ENCODE measurements at places on chromosomes 3 and 15.

GRCh38 chr3:9101286-9101685, 138.0 kb upstream of the RAD18 start:
- no peak for DNase-seq

DNA sequence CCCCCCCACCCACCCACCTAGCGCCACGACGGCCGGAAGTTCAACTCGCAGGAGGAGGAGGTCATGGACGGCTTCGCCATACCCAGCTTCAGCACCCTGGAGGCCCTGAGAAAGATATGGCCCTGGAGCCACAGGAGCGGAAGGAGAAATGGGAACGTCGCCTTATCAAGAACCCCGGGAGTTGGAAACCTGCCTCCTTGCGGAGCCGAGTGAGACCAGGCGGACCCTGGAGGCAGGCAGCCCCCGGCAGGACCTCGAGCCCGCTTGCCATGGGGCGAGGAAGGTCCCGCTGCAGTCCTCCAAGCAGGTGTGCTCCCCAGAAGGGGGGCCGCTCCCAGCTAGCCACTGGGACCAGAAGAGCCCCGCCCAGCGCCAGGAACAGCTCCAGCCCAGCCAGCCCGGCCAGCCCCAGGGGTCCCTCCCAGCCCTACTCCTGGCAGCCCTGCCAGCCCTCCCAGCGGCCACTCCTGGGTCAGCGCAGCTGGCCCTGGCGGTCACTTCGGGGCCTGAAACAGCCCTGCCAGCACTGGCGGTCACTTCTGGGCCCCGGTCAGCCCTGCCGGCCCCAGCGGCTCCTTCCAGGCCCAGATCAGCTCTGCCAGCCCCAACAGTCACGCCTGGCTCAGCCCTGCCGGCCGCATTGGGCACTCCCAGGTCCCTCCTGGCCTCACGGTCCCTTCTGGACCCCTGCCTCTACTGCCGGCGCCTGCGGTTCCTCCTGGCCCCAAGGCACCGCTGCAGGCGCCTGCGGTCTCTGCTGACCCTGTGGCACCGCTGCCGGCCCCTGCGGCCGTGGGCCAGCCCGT, 10.3 kb upstream of the ROPN1B start:
- no peak for DNase-seq

DNA sequence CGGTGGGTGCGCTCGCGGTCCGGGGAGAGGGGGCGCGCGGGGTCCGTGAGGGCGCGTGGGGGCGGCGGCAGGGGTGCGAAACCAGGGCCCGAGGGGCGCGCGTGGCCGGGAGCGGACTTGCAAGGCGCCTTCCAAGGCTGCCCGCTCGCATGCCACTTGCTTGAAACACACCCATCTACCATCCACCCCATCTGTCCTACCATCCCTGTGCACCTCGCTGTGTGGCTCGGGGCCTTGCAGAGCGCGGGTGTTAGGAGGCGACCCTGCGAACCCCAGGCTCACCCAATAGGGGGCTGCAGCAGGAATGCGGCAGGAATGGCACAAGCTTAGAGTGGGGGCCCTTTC, 240 bp downstream of the CFAP100 start:
- DNase-seq = no peak

DNA sequence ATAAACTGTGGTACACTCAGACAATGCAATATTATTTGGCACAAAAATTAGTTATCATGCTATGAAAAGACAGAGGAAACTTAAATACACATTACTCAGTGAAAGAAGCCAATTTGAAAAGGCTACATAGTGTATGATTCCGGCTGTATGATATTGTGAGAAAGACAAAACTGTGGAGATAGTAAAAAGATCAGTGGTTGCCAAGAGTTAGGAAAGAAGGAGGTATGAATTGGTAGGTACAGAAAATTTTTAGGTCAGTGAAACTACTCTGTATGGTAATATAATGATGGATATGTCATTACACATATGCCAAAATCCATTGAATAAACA, 458.8 kb upstream of the CBLB start:
- no peak for DNase-seq

DNA sequence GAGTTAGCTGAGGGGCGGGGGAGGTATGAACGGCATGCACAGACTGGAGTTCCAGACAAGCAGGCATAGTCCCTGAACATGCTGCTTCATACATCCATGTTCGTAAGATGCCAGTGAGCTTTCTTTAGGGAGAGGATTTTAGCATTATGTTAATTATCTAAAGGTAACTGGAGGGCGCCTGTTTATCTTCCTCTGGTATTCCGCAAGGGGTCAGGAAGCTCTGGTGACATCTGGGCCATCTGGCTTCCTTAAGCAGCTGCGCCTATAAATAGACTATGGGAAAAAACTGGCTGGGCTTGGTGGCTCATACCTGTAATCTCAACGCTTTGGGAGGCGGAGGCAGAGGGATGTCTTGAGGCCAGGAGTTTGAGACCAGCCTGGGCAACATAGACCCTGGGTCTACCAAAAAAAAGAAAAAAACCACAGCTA, 1.5 kb upstream of the FBXO22 start:
- no peak for DNase-seq

- DNase-seq = no peak
These were observed 44.5 kb downstream of the OXSM start for GRCh38 chr3:25834346-25834745.

GRCh38 chr15:58378241-58379085, 53.3 kb upstream of the LIPC start:
- no peak for DNase-seq

DNA sequence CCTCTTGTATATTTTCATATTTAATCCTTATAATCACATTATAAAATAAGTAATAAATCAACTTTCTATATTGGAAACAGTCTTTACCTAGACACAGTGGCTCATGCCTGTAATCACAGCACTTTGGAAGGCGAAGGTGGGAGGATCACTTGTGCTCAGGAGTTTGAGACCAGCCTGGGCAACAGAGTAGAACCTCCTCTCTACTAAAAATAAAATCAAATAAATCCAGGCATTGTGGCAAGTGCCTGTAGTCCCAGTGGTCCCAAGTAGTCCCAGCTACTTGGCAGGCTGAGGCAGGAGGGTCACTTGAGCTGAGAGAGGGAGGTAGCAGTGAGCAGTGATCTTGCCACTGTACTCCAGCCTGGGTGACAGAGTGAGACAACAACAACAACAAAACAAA, 975.1 kb downstream of the ROBO1 start:
- no peak for DNase-seq

GRCh38 chr15:92454555-92455105, 60.9 kb downstream of the ST8SIA2 start:
- DNase-seq = no peak

GRCh38 chr3:107198581-107199181, 178.6 kb upstream of the CCDC54 start:
- no peak for DNase-seq

- no peak for DNase-seq
These were observed 112.6 kb upstream of the KBTBD8 start for GRCh38 chr3:66885326-66886000.
